Esophagus squamous epithelium (tissue), 5 donors: ENCODE measurements at places on chromosomes 6 and 20.

DNA sequence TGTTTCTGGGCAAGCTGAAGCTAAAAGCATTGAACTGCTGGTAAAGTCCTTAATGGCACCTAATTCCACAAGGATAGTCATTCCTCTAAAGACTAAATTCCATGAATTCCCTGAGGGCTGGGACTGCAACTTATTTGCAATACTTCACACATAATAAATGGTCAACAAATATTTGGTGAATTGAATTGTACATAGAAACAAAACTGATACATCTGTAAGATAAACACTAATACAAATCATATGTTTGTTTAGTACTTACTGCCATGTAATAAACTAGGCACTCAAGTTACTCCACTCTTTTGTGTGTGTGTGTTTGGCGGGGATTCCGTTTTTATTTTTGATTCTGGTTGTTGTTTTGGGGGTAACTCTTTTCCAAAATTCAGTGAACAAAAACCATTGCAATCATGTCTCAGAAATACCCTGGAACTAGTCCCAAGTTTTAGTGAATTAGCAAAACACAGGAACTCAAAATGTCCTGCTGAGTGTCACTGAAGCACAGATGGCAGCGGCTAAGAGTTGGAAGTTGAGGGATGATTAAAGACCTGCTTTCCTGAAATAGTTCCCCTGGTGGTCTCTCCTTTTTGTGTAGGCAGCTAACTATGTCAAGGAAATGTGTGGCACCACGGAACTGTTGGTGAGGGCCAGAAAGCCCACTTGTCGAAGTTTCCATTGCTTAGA is 74.8 kb upstream of the SNRPB2 start:
- no peak for DNase-seq

- DNase-seq = no peak
Observed at GRCh38 chr6:42021847-42022754, 28.2 kb upstream of the TAF8 start.

GRCh38 chr20:59782986-59783640 is 150.3 kb downstream of the SYCP2 start:
- no peak for DNase-seq

DNA sequence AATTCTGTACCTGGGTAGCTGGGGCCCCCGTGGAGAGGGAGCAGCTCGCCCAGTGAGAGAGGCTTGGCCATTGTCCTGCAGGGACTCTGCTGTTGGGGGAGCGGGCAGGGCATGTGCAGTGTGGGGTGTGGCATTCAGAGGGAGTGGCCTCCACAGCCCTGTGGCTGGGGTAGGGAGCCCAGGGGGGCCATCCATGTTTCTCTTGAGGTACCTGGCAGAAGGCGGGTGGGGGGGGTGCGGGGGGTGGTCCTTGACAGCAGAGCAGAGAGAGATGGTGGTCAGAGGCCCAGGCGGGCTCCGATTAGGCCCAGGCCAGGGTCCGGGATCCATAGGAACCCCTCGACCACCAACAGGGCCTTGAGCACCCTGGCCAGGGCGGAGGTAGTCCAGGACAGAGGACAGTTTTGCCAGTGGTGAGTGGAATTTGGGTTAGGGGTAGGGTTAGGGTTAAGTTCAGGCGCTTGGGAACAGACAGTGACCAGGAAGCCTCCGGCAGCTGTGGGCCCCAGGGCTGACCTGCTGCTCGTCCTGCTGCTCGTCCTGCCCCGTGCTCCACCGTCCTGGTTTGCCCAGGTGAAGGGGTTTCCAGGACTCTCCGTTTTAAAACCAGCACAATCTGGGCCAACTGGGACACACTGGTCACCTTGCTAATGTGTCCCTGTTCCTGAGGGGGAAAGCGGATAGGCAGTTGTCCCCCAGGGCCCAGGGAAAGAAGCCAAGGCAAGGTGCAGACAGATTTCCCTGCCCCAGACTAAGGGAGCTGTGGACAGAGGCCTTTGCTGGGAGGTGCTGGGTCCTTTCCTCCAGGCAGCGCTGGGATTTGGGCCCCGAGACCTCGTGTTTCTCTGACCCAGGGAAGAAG is 24.8 kb upstream of the MYT1 start:
- no peak for DNase-seq

- DNase-seq = no peak
Observed at GRCh38 chr6:97032955-97033354, 108.4 kb downstream of the KLHL32 start.

GRCh38 chr20:63493563-63494020 is 5.3 kb downstream of the EEF1A2 start:
- no peak for DNase-seq

- DNase-seq = no peak
Observed at GRCh38 chr6:8589941-8590729, 154.8 kb upstream of the SLC35B3 start.

GRCh38 chr6:53043581-53043980 is 21.6 kb upstream of the FBXO9 start:
- no peak for DNase-seq

DNA sequence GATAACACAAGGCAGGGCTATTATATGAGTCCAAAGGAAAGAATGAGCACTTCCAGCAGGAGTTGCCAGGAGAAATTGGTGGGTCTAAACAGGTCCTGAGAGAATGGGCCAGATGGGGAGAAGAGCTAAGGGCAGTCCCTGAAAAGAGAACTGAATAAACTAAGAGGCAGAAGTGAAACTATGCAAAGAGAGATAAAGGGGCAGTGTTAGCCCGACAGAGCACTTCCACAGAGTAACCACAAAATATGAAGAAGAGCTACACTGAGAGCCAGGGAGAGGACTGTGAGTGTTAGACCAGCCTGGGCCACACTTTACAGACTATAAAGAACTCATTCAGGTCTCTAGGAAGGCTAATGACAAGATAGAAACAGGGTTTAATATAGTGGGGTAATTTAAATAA is 43.8 kb downstream of the RALGAPA2 start:
- DNase-seq = no peak

- no peak for DNase-seq
Observed at GRCh38 chr6:142045380-142046278, 87.1 kb upstream of the GJE1 start.
